ENCODE measurements at places on chromosomes 5 and 9.

GRCh38 chr5:79133121-79133656 lies 21.6 kb downstream of the BHMT start:
- no peak for DNase-seq

DNA sequence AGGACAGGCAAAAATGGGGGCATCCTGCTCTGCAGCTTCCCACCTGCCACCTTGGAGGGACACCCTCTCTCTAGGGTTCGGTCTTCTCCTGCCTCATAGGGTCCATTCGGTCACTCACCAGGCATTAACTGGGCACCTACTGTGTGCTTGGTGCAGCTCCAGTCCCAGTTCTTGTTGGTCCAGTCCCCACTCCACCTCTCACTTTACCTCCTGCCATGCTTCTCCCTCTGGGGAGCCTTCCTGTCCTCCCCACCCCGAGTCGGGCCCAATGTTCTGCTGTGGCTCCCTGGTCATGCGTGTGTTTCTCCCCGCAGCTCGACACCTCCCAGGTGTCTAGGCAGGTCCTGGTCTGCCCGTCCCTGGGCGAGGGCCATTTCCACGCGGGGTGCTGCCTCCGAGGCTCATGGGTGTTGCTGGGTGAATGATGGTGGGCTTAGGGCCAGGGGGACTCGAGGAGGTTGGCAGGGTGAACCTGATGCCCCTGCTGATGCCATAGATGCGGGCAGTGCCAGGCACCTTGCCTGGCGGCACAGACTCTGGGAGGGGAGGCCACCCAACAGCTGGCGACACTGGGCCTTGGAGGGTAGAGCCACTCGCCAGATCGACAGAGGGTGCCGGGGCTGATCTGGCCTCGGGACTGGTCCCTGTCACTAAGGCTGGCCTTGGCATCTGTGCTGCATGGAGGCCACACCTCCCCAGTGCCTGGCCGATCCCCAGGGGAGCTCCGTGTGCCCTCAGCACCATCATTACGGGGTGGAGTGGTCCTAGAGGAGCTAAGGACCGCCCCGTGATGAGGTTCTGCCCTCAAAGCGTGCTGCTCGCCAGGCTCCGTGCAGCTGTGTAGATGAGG lies 66.0 kb upstream of the RNU6ATAC start:
- DNase-seq: no peak

DNA sequence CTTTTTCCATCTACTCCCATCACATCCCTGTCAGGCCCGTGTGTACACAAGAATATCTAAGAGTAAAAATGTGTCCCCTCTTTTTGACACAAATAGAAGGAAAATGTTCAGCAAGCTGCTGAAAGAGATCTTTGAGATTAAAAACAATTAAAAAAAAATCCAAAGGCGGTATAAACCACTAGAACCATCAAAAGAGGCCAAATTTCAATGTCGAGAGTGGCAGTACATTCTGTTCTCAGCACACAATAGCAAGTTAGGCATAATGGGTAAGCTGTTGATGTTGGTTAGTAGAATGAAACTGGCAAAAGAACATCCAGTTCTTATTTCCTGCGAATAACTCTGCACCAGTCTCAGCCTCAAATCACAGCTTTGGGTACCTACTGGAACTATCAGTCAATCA lies 95.2 kb upstream of the IL7R start:
- no peak for DNase-seq

DNA sequence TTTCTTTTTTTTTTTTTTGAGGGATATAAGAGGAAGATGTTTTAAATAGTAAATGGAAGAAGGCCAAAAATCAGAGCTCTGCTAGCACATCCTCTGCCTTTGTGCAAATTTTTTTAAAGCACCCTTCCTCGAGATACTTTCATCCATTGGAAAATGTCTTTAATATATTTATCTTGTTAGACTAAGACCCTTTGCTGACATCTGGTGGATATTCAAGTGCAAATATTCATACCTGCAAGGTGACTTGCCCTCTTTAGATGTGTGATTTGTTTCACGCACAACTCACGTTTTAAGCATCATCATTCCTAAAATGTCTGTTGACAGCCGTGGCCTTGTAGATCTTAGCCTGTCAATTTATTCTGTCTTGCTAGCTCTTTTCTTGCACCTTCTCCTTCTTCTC lies 258.5 kb downstream of the AGTPBP1 start:
- DNase-seq: no peak

DNA sequence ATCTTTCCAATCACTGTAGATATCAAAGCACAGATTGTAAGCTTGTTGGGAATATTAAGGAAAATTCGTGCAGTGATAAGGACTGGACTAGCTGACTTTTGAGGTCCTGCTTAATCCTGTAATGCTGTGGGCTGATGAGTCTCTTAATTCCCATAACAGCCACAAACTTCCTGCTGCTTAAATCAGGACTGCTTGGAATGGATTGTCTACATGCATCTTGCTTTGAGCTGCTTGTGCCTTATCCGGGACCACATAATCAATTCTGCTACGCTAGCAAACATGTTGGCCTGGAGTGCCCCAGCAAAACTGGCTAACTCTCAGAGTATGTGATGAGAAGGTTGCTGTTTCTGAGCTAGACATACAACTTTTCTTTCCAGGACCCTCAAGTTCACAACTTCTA lies 79.6 kb downstream of the SNCAIP start:
- DNase-seq: no peak

GRCh38 chr9:89690334-89690912 lies 85.6 kb downstream of the GADD45G start:
- no peak for DNase-seq

DNA sequence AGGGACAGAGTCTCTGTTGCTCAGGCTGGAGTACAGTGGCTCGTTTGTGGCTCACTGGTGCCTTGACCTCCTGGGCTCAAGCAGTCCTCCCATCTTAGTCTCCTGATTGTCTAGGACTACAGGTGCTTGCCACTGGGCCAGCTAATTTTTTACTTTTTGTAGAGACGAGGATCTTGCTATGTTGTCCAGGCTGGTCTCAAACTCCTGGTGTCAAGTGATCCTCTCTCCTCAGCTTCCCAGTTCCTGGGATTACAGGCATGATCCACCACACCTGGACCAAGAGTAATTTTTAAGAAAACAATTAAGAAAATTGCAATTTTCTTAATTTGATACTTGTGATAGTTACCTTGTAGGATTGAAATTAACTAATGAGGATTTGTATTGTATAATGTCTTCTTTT lies 73.9 kb downstream of the GPBP1 start:
- no peak for DNase-seq

- no peak for DNase-seq
These were observed 40.1 kb upstream of the UBAC1 start for GRCh38 chr9:136001231-136001630.

- no peak for DNase-seq
These were observed 39.0 kb downstream of the GDA start for GRCh38 chr9:72188232-72188631.

DNA sequence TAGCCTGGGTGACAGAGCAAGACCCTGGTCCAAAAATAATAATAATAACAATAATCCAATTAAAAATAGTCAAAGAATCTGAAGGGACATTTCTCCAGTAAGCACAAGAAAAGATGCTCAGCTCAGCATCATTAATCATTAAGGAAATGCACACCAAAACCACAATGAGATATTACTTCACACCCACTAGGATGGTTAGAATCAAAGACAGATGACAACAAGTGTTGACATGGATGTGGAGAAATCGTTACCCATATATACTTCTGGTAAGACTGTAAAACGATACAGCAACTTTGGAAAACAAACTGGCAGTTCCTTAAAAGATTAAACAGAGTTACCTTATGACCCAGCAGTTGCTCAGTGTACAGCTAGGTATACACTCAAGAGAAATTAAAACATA lies 5.3 kb upstream of the FANCG start:
- no peak for DNase-seq

DNA sequence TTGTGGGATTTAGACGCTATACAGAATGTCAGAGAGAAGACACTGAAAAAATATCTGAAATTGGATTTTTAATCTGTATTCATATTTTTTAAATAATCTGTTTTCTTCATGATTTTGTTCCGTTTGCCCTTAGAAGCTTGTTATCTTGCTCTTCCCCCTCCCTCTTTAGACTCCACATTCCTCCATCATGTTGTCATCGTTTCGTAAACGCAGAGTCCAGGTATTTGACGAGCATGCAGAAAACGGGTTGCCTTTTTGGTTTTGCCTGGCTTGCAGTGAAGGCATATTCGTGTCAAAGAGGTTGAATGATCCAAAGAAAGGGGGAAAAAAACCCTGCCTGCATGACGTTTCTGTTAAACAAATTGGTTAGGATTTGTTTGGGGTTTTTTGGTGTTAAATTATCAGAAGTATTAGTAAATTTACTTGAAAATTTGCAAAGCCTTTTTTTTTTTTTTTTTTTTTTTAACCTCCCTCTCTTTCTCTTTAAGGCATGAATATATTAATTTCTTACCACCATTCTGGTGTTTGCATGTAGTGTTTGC lies 2.9 kb downstream of the SPTAN1 start:
- DNase-seq: no peak

GRCh38 chr9:116233160-116233530 lies 79.6 kb downstream of the PAPPA start:
- DNase-seq: no peak

DNA sequence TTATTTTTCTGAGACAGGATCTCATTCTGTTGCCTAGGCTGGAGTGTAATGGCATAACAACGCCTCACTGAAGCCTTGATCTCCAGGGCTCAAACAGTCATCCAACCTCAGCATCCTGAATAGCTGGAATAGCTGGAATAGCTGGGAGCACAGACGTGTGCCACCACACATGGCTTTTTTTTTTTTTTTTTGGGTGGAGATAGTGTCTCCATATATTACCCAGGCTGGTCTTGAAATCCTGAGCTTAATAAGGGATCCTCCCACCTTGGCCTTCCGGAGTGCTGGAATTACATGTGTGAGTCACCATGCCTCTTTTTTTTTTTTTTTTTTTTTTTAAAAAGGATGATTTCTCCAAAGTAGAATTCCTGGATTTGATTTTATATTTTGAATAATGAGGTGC lies 60.7 kb downstream of the NSD1 start:
- no peak for DNase-seq

DNA sequence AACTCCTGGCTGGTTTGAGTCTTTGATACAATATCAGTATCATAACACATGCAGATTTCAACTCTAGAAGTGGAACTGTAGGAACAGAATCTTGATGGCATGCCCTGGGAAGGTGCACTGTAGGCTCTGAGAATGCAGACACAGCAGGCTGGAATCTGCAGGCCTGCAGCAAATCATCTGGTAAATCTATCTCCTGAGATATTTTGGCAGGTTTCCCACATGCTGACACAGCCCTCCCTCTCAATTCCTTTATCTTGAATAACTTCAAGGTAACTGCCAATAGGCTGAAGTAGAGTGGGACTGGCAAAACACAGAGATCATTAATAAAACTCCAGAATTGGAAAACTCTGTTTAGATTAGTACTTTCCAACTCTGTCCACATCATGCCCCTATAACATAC lies 177.8 kb upstream of the PCSK5 start:
- DNase-seq: no peak

- no peak for DNase-seq
These were observed 43.5 kb upstream of the STXBP1 start for GRCh38 chr9:127568618-127568970.

GRCh38 chr9:120869726-120870125 lies 7.3 kb downstream of the PHF19 start:
- DNase-seq: no peak

GRCh38 chr9:137441935-137442321 lies 771 bp upstream of the ENTPD8 start:
- DNase-seq: no peak

GRCh38 chr5:95939465-95939864 lies 22.2 kb downstream of the ELL2 start:
- no peak for DNase-seq

DNA sequence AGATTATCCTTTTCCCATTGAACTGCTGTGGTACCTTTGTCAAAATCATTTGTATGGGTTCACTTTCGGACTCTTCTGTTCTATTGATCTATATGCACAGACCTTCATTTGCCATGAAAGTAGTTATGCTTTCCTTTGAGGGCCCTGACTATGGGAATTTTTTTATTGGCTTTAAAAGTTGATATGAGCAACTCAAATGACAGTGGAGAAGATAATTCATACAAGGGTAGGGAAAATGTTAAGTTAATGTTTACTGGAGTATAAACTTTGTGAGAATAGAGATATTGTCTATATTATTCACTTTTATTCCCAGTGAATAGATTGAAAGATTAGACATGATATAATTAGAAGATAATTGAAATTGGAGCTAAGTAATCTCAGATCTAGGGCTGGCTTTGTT lies 94.8 kb downstream of the ATP10B start:
- no peak for DNase-seq

DNA sequence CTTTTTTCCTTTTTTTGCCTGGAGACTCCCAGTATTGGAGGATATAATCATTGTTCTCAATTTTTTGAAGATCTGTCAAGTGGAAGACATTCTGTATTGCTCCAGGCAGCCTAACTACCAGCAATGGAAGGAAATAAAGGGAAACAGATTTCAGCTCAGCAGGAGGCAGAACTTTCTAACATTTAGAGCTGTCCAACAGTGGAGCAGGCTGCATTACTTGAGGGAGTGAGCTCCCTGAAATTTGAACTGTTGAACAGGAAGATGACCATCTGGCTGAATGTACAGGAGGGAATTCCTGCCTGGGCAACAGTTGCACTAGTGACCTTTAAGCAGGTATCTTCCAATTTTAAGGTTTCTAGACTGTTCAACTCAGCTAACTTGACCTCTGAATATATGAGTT lies 1.1 kb upstream of the GAPVD1 start:
- DNase-seq: no peak

DNA sequence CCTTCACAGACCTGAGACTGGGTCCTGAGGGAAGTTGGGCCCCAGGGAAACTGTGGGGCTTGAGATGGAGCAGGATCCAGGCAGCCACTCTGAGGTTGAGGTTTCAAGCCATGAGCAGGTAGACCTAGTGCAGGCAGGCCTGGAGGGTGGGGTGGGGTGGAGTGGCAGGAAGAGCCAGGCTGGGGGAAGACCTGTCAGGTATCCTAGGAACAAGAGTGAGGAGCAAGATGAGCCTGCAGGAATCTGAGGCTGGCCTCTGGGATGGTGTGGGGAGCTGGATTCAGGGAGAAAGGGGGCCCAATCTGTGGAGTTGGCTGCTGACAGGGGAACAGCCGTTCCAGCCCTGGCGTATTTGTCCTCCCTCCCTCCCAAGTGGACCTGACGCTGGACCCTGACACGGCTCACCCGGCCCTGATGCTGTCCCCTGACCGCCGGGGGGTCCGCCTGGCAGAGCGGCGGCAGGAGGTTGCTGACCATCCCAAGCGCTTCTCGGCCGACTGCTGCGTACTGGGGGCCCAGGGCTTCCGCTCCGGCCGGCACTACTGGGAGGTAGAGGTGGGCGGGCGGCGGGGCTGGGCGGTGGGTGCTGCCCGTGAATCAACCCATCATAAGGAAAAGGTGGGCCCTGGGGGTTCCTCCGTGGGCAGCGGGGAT lies 9.8 kb downstream of the RACK1 start:
- DNase-seq: no peak

Data from stimulated activated CD8-positive, alpha-beta memory T cell treated with anti-CD3 and anti-CD28 coated beads, Interleukin-15, amount 100 ng/mL, for 4 hours (primary cell).